ENCODE measurements at places on chromosomes 3 and 15. TPM values are rescaled to one million over a fixed set of nuclear protein-coding genes. Genes with fewer than 3 reads are reported as not detected.

The TF gene
- total RNA-seq = not detected

The SCAANT1 gene
- not detected for total RNA-seq

The LIPH gene
- not detected for total RNA-seq

The CFAP100 gene
- not detected for total RNA-seq

The GPR171 gene
- not detected for total RNA-seq

DNA sequence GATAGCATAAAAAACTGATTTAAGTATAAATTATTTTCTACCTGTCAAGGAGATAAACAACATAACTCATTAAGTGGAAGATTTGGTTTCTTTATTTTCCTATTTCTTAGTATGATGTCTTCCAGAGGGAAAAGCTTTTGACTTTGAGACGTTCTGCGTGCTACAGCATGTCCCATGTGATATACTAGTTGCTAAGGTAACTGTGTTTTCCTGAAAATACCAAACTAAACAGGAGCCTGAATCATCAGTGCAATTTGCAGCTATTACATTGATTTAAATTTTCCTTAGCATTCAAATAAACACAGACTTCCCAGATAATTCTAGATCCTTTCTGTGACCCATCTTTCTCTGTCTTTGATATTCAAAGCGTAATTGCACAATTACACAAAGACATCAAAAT, 117.7 kb upstream of the P2RY1 start:
- H3K36me3 ChIP-seq = no peaks in the 10 kb centered on the region
- no peak for DNase-seq
- no peaks in the 10 kb centered on the region for H3K4me1 ChIP-seq
- no peak overlapping the region for H3K27ac ChIP-seq
- no peaks in the 10 kb centered on the region for H3K27me3 ChIP-seq

GRCh38 chr3:41029356-41029755, 169.9 kb upstream of the CTNNB1 start:
- no peaks in the 10 kb centered on the region for H3K4me1 ChIP-seq
- no peaks in the 10 kb centered on the region for H3K36me3 ChIP-seq
- H3K4me3 ChIP-seq = no peak overlapping the region
- no peak for DNase-seq
- H3K27ac ChIP-seq = no peak overlapping the region

GRCh38 chr15:47725051-47725450, 7.7 kb downstream of the SEMA6D start:
- no peaks in the 10 kb centered on the region for H3K36me3 ChIP-seq
- no peak for DNase-seq
- no peak overlapping the region for H3K27ac ChIP-seq
- no peak overlapping the region for H3K4me3 ChIP-seq

DNA sequence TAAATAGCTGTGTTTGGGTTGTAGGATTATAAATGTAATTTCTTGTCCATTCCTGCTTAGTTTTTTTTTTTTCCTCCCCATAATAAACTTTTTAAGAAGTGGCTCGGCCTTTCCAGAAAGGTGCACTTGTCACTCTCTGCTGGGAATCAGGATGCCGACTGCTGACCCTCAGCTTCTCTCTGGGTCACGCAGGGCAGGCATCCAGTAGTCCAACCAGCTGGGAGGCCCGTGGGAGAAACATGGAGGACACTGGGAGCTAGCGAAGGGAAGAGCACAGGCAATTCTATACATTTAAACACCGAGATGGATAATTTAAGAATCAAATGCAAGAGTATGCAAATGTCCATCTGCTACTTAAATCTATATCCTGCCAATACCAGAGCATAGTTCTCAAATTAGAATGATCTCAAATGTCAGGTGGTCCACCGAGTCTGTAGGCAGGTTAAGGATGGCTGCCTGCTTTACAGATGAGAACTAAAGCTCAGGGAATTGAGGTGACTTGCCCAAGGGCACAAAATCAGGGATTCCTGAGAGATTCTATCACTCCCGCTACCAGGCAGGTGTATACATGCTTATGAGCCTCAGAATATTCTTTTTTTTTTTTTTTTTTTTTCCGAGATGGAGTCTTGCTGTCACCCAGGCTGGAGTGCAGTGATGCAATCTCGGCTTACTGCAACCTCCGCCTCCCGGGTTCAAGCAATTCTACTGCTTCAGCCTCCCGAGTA, 64.5 kb downstream of the DAPK2 start:
- no peaks in the 10 kb centered on the region for H3K27me3 ChIP-seq
- no peaks in the 10 kb centered on the region for H3K4me1 ChIP-seq
- no peak for DNase-seq
- no peaks in the 10 kb centered on the region for H3K36me3 ChIP-seq
- no peak overlapping the region for H3K27ac ChIP-seq
- no peak overlapping the region for H3K4me3 ChIP-seq

DNA sequence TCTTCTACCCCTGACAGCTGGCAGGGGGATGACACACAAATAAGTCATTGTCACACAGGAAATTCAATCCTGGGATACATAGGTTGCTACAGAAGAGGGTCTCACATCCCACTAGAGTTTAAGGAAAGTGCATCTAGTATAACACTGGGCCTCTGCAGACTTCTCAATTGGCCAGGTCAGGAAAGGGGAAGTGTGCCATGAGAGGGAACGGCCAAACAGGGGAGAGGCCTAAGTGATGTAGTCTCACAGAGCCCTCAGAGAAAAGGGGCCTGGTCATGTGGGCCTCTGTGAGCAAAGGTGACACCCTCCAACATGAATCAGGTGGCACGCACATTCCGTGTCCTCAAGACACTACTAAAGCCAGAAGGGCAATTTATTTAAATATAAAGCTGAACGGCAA, 11.2 kb downstream of the ZXDC start:
- H3K27me3 ChIP-seq = no peaks in the 10 kb centered on the region
- H3K27ac ChIP-seq = no peak overlapping the region
- H3K4me1 ChIP-seq = no peaks in the 10 kb centered on the region
- H3K4me3 ChIP-seq = no peak overlapping the region

DNA sequence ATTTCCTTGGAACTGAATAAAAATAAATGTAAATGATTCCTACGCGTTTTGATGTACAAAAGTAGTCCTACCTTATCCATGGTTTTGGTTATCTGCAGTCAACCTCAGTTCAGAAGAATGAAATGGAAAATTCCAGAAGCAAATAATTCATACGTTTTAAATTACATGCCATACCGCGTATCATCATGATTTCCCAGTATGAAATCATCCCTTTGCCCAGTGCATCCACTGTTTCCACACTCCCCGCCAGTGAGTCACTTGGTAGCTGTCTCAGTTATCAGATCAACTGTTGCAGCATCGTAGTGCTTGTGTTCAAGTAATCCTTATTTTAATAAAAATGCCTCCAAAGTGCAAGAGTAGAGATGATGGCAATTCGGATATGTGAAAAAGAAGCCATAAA, 9.1 kb upstream of the MFSD1 start:
- no peak overlapping the region for H3K4me3 ChIP-seq
- H3K36me3 ChIP-seq = no peaks in the 10 kb centered on the region
- no peak for DNase-seq
- H3K27ac ChIP-seq = peak overlapping the region; percentile 37
- no peaks in the 10 kb centered on the region for H3K27me3 ChIP-seq
- H3K4me1 ChIP-seq = peaks cover 15% of the 10 kb centered on the region

GRCh38 chr15:69407719-69408400, 6.3 kb upstream of the KIF23 start:
- no peak for DNase-seq
- no peaks in the 10 kb centered on the region for H3K27me3 ChIP-seq
- H3K36me3 ChIP-seq = peaks cover 66% of the 10 kb centered on the region
- peaks cover 46% of the 10 kb centered on the region for H3K4me1 ChIP-seq
- H3K27ac ChIP-seq = no peak overlapping the region
- no peak overlapping the region for H3K4me3 ChIP-seq

DNA sequence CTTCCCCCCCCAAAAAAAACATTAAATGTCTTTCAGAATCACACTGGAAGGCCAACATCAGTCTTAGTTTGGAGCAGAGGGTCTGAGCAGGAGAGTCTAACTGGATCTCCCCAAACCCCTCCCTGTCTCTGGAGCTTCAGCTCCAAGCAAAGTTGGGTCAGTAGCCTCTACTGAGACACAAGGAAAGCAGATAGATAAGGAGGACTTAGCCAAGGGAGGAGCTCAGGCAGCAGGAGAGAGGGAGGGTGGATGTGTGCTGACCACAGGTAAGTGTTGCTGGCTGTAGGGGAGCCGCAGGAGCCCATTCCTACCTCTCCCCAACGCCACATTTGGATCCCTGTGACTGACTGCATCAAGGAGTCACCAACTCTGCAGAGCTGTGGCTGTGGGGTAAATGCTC, 7.0 kb downstream of the PLCB2 start:
- H3K27ac ChIP-seq = no peak overlapping the region
- H3K4me3 ChIP-seq = no peak overlapping the region
- H3K4me1 ChIP-seq = peaks cover 10% of the 10 kb centered on the region
- peaks cover 97% of the 10 kb centered on the region for H3K36me3 ChIP-seq

DNA sequence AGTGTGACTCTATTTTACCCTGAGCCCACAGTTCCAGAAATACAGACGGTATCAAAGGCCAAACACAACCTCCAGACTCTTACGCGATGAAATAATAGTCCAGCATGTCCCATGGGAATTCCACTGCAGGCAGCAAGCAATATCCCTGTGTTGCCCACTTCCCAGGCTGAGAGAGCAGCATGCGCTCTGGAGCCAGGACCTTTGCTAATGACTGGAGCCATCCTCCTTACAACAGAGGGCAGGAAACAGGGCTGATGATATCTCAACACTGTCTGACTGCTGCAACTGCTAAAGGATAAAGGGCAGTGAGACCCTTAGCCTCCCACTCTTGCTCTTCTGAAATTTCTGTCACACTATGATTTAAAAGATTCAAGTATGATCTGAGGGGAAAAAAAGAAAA, 34.8 kb downstream of the MCF2L2 start:
- DNase-seq = no peak
- no peak overlapping the region for H3K4me3 ChIP-seq
- H3K27ac ChIP-seq = no peak overlapping the region

DNA sequence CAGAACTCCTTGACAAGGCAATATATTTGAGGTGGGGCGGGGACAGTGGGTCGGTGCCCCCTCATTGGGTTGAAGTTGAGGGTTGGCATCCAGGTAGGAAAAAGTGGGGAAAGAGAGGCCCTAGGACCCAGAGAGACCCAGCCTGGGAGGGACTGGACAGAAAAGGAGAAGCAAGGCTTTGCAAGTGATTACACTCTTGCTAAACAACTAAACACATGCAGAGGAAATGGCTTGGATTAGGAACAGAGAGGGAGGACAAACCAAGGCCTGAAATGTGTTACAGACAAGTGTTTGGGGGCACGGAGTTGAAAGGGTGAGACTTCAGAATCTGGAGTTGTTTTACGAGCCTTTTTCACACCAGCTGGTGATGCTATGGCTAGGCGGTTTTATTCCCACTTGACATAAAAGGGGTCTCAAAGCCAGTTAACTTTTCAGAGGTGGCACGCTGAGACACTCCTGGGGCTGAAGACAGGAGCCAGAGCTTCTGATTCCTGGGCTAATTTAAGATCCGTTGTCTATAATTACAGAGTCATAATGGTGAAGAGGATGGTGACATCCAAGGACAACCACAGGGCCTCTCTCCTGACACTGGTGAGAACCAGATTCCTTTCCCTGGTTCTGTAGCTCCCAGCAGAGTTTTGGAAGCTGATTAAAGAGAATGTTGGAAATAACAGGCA, 7.7 kb upstream of the KCTD6 start:
- DNase-seq = no peak
- H3K4me1 ChIP-seq = peaks cover 11% of the 10 kb centered on the region
- H3K27me3 ChIP-seq = no peaks in the 10 kb centered on the region
- H3K36me3 ChIP-seq = no peaks in the 10 kb centered on the region
- no peak overlapping the region for H3K27ac ChIP-seq
- H3K4me3 ChIP-seq = no peak overlapping the region

GRCh38 chr15:31337352-31338031, 10.9 kb downstream of the KLF13 start:
- no peak for DNase-seq
- no peaks in the 10 kb centered on the region for H3K27me3 ChIP-seq
- H3K4me1 ChIP-seq = peaks cover 29% of the 10 kb centered on the region
- no peak overlapping the region for H3K27ac ChIP-seq
- H3K36me3 ChIP-seq = peaks cover 8% of the 10 kb centered on the region

GRCh38 chr15:31774045-31774444, 256.3 kb upstream of the CHRNA7 start:
- no peaks in the 10 kb centered on the region for H3K4me1 ChIP-seq
- no peak overlapping the region for H3K4me3 ChIP-seq
- no peaks in the 10 kb centered on the region for H3K36me3 ChIP-seq
- H3K27ac ChIP-seq = no peak overlapping the region

DNA sequence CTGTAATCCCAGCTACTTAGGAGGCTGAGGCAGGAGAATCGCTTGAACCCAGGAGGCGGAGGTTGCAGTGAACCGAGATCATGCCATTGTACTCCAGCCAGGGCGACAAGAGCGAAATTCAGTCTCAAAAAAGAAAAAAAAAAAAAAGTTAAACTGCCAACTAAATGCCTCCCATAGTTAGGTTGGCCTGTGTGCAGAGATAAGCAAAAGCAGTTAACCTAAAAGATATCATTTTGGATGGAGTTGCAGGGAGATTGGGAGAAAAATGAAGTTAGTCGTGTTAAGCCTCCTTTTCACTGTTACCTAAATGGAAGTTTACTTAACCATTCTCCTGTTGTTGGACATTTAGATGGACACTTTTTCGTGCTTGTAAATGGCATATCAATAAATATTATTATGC, 11.4 kb upstream of the FETUB start:
- H3K27me3 ChIP-seq = 0 out of 2 replicates have a peak, but pooled peaks cover 8% of the 10 kb centered on the region
- no peak overlapping the region for H3K4me3 ChIP-seq
- DNase-seq = no peak
- H3K36me3 ChIP-seq = no peaks in the 10 kb centered on the region
- no peaks in the 10 kb centered on the region for H3K4me1 ChIP-seq

Measured in SJSA1 (cell line).